G401 (cell line): ENCODE measurements at places on chromosomes 5 and 9. TPM values are rescaled to one million over a fixed set of nuclear protein-coding genes. Genes with fewer than 3 reads are reported as not detected.

DNA sequence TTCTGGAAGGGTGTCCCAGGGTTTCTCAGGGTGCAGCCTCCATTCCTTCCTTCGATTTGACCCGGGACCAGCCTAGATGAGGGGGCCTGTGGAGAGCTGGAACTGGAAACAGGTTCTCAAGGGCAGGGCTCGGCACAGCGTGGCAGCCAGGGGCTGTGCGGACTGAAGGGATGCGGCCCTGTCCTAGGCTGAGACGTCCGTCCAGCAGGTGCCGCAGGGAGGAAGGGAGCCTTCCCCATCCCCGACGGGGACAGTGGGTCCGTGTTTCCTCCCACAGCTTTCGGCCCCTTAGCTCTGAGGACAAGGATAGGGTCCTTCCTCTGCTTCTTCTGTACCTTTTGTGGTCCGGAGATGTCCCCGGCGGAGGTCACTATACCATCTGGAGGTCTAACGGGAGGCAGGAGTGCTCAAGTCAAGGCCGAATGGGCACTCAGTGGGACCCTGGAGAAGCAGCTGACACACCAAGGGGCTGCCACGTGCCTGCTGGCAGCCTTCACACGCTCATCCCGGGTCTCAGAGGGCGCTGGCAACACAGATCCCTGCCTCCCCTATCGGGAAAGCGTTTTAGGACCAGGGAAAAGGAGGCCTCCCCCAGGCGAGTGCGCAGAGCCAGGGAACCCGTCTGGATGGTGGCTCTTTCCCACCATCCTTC, 49.9 kb downstream of the USP20 start:
- DNase-seq: peak; percentile 62

DNA sequence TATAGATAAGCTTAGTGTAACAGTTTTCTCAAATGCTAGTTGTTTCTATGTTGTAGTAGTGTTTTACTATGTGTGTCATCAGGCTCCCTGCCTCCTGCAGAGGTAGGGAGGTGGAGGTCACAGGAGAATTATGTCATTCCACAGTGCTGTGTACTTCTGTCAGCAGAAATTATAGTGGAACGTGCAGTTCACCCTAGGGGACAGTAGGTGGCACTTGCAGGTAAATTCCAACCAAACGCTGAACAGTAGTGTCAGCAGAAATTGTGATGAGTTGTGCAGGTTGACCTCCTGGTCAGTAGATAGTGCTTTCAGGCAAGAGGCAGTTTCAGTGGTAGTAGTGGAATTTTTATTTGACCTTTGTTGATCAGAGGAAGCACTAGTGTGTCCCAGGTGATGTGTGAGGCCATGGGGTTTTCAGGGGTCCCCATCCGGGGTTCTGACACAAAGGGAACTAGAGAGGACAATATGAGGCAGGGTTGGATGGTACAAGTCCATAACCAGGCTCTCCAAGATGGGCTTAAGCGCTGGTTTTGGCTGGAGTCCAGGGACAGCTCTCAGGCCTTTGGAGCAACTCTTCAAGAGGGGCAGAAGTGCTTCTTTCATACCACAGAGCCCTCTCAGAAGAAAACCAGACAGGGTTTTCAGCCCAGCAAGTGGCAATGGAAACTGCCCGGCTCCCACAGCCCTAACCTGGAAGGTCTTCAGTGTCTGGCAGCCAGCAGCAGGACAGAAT, 402.9 kb downstream of the CYLC2 start:
- DNase-seq: peak; percentile 14

- DNase-seq: no peak
Observed at GRCh38 chr9:92717201-92718085, 47.2 kb downstream of the BICD2 start.

DNA sequence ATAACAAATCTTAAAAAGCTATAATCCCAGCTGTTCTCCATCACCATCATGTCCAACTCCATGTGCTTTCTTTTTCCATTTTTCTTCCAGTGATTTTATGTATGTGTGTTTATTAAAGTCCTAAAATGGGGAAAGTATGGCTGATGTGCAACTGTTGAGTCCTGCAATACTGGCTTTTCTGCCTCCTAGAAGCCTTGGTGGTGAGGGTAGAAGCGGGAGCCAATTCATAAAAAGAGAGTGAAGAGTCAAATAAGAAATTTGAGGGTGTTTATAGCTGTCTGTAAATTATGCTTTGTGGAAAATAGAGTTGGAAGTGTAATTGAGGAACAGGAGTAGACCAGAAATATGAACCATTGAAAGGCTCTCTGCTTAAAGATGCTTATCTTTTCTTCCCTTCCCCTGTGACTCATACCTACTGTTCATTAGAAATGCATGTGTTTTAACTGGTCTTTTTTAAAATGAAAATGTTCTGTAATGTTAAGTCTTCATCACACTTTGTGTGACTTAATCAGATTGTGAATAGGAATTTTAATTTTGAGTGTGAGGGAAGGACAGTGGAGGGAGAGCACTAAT, 80.1 kb downstream of the ZCCHC7 start:
- DNase-seq: no peak

DNA sequence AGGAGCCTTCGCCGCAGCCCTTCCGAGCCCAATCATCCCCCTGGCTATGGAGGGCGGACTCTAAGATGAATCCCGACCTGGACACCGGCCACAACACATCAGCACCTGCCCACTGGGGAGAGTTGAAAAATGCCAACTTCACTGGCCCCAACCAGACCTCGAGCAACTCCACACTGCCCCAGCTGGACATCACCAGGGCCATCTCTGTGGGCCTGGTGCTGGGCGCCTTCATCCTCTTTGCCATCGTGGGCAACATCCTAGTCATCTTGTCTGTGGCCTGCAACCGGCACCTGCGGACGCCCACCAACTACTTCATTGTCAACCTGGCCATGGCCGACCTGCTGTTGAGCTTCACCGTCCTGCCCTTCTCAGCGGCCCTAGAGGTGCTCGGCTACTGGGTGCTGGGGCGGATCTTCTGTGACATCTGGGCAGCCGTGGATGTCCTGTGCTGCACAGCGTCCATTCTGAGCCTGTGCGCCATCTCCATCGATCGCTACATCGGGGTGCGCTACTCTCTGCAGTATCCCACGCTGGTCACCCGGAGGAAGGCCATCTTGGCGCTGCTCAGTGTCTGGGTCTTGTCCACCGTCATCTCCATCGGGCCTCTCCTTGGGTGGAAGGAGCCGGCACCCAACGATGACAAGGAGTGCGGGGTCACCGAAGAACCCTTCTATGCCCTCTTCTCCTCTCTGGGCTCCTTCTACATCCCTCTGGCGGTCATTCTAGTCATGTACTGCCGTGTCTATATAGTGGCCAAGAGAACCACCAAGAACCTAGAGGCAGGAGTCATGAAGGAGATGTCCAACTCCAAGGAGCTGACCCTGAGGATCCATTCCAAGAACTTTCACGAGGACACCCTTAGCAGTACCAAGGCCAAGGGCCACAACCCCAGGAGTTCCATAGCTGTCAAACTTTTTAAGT, 819 bp downstream of the ADRA1B start:
- no peak for DNase-seq

- DNase-seq: no peak
Observed at GRCh38 chr9:37710046-37710445, 43.6 kb upstream of the TRMT10B start.

- DNase-seq: no peak
Observed at GRCh38 chr9:75891771-75892215, 1.3 kb downstream of the PCSK5 start.

Gene CTSV
- 8.2 and 18.6 TPM in 2 replicates for total RNA-seq

Gene OR2V2
- total RNA-seq: not detected in 2 replicates

Gene MEIKIN
- total RNA-seq: not detected in 2 replicates

Gene CTNND2
- total RNA-seq: not detected in 2 replicates
